ENCODE measurements at places on chromosomes 4 and X.
A peak's percentile ranks its signal among the peaks of the same experiment; 100 is the strongest.

- DNase-seq = peak; percentile 15
Measured at GRCh38 chr4:46270986-46271596, 118.8 kb downstream of the GABRA2 start.

DNA sequence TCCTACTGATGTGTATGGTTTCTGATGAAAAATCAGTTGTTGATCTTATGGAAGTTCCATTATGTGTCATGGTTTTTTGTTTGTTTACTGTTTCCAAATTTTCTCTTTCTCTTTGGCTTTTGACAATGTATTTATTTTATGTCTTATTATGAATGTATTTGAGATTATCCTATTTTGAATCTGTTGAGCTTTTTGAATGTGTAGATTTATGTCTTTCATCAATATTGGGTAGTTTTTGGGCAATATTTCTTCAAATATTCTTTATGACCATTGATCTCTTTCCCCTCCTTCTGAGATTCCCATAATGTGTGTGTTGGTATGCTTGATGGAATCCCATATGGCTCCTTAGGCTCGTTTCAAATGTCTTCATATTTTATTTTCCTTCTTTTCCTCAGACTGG is 80.5 kb upstream of the FAM47C start:
- DNase-seq = no peak

GRCh38 chrX:133090236-133090809 is 6.6 kb downstream of the USP26 start:
- DNase-seq = no peak

DNA sequence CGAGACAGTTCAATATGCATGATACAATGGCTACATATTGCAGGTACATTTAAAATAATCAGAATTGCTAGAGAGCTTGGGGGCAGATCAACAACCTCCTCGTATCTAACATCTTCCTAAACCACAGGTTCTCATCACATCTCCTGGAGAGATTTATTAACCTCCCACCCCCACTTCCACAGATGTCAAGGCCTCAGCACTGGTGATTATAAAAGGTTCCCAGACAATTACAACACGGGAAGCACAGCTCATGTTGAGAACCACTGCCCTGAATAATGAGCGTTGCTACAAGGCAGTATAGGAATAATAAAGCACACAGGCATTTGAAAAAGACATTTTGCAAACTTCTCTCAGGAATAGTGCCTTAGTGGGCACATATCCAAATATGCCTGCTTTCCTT is 42.8 kb downstream of the ELOVL6 start:
- DNase-seq = no peak

GRCh38 chrX:135425026-135425965 is 3.6 kb downstream of the SMIM10L2A start:
- DNase-seq = no peak

- DNase-seq = no peak
Measured at GRCh38 chr4:70518716-70519115, 347 bp downstream of the AMTN start.

GRCh38 chrX:2478546-2479419 is 22.0 kb downstream of the DHRSX start:
- DNase-seq = no peak
